ENCODE measurements at places on chromosomes 6 and 20.

DNA sequence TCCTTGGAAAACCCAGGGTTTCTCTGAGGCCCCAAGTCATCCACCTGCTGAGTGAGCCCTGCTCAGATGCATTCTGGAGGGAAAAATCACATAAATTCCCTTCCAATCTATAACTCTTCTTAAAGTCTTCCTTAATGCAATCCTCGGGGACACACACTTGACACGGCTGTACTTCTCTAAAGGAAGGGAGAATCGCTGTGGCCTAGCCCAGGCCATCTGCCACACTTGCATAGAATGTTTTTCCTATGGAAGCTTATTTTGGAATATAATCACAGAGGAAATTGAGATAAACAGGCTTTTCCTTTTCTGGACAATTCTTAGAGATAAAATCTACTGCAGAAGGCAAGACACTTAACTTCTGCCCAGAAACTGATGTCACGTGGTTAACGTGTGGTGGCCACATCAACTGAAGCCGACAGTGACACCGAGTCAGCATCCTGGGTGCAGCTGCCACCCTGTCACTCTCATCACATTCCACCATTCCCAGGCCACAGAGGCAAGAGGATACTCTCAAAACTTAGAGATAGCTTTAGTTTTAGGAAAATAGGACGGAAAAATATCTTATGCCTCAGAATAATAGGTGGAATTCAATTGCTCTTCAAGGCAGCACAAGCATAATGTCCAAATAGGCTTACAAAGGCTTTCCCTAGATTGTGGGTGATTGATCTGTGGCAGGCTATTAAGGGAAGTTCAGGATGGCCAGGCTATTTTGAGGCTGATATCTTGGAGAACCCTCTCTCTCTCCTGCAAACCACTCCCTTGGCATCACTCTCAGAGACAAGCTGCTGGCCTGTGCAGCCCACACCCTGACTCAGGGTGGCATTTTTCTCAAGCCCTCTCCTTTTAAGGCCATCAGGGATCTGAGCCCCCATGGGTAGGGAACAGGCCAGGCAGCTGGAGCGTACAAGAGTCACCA, 29.6 kb downstream of the PSMB1 start:
- DNase-seq: no peak

DNA sequence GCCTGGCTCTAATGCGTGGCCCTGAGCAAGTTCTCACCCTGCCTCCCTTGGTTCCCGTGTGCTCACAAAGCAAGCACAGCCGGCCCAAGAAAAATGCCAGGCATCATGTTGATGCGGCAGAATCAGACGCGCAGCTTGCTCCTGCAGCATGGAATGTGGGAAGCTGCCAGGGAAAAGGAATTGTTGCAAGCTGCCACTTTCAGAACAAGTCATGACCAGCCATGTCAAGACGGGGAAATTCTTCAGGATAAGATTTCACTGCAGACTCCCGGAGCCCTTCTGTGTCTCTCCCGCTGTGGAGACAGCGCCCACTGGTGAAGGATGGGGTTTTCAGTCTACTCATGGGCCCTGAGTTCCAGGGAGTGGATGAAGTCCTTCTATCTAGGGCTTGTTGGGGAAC, 4.6 kb downstream of the DACT2 start:
- DNase-seq: no peak

DNA sequence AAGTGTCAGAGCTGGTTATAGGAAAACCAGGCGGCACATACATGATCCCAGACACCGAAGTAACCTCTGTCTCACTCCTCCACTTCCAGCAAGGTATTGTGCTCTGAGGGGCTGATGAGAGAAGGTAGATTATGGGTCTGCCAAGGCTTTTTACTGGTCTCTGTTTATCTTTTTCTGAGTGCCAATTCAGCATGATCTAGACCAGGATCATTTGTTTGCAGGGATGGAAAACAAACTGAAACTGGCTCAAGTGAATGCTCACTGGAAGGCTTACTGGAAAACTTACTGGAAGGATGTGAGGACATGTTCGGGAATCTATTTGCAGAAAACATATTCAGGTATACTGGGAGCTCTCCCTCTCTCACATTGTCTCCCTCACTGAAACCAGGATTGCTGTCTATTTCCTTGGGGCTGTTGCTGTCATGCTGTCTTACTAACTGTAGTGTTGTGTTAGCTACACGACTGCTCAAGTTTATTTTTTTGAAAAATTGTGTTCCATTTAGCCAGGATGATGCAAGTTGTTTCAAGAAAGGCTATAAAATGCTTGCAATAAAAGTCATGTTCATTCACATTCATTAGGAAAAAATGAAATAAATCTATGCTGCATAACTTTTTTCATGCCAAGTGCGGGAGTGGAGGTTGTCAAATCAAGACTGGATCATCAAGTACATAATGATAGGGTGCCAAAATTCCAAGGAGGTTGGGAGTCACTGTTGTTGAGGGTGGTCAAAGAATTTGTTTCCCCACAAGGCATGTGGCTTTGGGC, 37.0 kb downstream of the KLHL31 start:
- no peak for DNase-seq

- no peak for DNase-seq
Observed at GRCh38 chr6:46704562-46704961, 16.9 kb downstream of the TDRD6 start.

GRCh38 chr20:44594730-44595129, 12.4 kb downstream of the PKIG start:
- DNase-seq: no peak

GRCh38 chr20:18728870-18729224, 84.7 kb upstream of the SCP2D1 start:
- DNase-seq: no peak

- no peak for DNase-seq
Observed at GRCh38 chr20:14197097-14197496, 140.3 kb downstream of the FLRT3 start.

DNA sequence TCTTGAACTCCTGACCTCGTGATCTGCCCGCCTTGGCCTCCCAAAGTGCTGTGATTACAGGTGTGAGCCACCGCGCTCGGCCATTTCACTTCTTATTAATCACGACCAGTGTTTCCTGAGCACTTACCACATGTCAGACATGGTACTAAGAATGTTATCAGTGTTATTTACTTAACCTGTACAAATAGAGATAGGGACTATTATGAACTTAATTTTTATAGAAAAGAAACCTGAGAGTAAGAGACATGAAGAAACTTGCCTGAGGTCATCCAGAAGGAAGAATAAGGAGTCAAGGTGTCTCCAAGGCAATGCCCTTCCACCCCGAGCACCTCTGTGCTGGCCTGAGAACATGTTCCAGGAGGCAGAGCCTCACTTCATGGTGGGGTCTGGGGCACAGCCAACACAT, 29.3 kb upstream of the EZR start:
- DNase-seq: no peak

DNA sequence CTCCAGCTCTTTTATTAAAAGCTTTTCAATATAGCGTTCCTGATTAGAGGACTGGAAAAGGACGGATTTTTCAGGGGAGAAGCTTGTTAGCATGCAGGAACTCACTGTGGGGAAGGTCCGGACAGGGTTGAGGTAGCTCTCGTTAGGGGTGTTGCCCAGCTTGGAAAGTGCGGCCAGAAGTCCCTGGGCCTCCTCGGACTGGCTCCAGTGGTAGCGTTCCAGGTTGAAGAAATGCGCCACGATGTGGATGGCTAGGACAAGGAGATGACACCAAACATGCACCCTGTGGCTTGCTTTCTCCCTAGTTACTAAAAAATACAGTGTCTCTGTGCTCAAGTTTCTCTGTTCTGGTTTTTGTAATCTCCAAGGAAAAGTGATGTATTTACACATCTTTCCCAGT, 12.5 kb downstream of the NOX3 start:
- no peak for DNase-seq

GRCh38 chr20:63456429-63457284, 15.8 kb downstream of the KCNQ2 start:
- no peak for DNase-seq

DNA sequence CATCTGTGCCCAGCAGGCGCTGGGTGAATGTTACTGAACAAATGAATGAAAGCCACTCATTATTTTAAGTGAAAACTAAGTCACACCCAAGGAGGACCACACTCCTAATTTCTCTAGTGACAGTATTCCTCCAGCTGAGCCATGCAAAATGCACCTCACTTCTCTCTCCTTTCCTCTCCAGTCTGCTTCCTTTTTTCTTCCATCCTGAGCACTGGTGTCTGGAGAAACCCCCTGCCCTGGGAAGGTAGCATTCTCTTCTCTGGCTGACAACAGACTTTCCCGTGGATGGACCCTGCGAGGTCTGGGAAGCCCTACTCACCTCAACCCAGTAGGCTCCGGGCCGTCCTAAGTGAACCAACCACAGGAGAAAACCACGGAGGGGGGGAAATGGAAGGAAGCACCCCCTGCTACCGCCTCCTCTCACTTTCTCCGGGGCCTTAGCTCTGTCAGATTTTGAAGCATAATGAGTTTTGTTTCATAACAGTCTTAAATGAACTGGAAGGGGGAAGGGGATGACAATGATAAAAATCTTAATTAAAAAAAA, 22.6 kb downstream of the TRERF1 start:
- no peak for DNase-seq

DNA sequence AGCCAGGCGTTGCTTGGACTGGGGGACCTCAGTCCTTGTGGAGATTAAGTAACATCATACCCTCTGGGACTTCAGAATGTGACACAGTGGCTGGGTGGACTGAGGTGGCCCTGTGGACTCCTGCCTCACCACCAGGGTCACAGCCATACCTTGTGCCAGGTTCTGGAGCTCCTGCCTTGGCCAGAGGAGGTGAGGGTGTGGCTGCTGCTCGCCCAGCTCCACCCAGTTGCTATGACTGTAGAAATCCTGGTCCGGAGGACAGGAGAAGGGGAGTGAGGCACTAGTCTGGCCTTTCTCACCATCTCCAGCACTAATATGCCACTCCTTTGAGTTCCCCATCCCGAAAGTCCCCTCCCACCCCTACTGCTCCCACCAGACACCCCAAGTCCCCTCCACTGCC, 1.9 kb downstream of the VWA7 start:
- DNase-seq: no peak

GRCh38 chr6:147802459-147802858, 294.0 kb downstream of the SAMD5 start:
- no peak for DNase-seq

DNA sequence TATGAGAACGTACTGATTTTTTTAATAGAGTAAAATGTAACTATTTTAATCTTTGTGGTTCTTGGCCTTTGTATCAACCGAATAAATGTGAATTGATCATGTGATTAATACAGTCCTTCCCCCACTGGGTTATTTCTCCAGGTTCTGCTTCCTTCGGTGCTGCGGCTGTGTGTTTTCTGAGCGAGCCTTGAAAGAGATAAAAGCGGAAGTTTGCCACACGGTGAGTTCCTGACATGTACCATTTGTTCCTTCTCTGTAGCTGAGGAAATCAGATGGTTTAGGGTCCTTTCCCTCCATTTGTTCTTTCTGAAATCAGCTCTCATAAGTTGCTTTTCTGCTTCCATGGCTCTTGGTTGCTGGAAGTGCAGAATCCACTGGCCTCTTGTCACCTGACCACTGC, 15.5 kb downstream of the RTF2 start:
- DNase-seq: no peak

DNA sequence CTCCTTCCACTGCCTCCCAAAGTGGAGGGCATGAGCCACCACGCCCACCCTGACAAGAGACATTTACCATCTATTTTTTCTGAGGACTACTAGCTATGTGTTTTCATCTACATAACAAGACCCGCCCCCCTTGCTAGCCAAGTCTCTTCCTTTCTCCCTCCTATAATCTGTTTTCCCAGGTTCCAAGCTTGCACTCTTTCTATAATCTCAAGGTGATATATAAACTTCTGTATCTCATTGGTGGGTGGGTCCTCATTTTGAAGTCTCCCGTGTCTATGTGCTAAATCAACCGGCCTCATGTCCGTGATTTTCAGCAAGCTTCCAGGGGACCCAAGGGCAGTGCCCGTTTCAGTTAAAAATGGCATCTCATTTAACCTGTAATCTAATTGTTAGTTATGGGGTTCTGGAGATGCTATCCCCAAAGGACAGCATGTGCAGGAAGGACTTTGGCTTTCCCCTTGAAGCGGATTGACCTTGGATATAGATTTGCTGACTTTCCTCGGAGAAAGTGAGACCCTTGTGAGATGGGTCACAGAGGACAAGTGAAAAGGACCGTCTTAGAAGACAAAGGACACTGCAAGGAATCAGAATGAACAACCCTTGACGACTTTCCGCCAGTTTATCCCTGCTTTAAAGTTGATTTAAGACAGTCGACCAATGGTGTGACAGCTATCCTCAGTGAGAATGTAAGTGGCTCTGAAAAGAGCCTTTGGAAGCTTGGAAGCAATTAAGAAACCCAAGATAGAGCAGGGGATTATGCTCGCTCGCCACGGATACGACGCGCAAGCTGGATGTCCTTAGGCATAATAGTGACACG, 22.4 kb downstream of the OR2B2 start:
- no peak for DNase-seq

All from activated naive CD4-positive, alpha-beta T cell (primary cell).